ENCODE measurements at places on chromosomes 7 and 10.

DNA sequence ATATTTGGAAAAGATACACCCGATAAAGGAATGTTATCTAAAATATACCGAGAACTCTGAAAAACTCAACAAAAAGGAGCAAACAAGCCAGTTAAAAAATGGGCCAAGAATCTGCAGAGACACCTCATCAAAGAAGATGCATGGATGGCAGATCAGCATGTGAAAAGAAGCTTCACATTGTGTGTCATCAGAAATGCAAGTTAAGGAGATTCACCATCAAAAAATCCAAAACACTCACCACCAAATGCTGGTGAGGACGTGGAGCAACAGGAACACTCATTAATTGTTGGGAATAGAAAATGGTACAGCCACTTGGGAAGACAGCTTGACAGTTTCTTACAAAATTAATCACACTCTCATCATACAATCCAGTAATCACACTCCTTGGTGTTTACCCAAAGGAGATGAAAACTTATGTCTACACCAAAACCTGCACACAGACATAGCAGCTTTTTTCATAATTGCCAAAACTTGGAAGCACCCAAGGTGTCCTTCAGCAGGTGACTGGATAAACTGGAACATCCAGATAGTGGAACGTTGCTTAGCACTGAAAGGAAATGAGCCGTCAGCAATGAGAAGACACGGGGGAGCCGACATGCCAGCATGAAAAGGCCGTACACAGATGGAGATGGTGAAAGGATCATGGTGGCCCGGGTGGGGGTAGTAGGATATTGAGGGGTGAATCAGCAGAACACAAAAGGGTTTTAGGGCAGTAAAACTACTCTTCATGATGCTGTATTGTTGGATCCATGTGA lies 27.9 kb upstream of the PWWP2B start:
- no peak for DNase-seq
- H3K4me3 ChIP-seq, result no peak overlapping the region
- H3K4me1 ChIP-seq, result no peaks in the 10 kb centered on the region
- H3K36me3 ChIP-seq, result no peaks in the 10 kb centered on the region

DNA sequence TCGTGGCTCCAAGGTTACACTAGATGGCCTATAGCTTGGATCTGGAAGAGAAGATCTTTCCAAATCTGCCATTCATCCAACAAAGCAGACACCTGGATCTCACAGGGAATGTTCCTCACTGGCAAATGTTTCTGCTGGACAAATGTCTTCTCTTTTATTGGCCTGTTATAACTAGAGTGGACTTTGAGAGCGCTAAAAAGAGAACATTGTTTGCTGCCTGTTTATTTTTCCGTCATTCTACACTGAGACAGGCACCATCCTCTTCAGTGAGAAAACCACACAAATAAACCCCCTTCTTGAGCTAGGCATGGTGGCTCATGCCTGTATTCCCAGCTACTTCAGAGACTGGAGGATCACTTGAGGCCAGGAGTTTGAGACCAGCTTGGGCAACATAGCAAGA lies 206.9 kb downstream of the CREB5 start:
- no peak overlapping the region for H3K27ac ChIP-seq
- no peaks in the 10 kb centered on the region for H3K27me3 ChIP-seq
- no peak overlapping the region for H3K4me3 ChIP-seq
- no peak for DNase-seq
- no peaks in the 10 kb centered on the region for H3K36me3 ChIP-seq

DNA sequence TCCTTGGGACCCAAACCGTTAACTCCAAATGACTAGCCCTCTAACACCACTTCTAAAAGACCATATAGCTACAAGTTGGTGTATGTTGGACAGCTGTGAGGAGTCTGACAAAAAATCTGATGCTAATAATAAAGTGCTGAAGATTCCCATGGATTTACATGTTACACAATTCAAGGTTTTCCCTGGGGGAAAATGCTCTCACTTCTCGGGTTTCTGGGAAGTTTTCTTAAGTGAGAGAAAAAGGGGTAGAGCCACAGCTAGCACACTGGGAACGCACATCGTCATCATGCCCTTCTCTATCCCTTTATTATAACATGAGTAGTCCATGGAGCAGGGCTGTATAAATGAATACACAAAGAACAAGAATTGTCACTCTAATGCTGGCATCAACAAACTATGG lies 162.1 kb downstream of the CHCHD3 start:
- H3K4me1 ChIP-seq, result no peaks in the 10 kb centered on the region
- H3K36me3 ChIP-seq, result peaks cover 13% of the 10 kb centered on the region
- no peak overlapping the region for H3K4me3 ChIP-seq

DNA sequence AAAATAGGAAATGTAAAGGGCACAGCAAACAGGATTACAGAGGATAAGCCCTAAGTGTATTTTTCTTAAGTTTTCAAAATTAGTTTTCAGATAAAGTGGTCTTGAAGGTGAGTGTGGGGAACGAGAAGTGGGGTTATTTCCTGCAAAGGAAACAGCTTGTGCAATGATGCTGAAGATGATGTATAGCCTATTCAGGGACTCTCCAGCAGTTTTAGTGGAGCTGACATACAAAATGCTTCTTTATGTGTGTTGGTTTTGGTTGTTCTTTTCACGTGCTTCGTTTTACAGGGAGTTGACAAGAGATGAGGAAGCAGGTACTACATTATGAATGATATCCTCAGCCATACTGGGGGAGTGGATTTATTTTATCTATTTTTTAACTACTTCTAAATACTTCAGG lies 20.5 kb downstream of the CASD1 start:
- peaks cover 20% of the 10 kb centered on the region for H3K36me3 ChIP-seq
- no peaks in the 10 kb centered on the region for H3K4me1 ChIP-seq
- no peak overlapping the region for H3K4me3 ChIP-seq

DNA sequence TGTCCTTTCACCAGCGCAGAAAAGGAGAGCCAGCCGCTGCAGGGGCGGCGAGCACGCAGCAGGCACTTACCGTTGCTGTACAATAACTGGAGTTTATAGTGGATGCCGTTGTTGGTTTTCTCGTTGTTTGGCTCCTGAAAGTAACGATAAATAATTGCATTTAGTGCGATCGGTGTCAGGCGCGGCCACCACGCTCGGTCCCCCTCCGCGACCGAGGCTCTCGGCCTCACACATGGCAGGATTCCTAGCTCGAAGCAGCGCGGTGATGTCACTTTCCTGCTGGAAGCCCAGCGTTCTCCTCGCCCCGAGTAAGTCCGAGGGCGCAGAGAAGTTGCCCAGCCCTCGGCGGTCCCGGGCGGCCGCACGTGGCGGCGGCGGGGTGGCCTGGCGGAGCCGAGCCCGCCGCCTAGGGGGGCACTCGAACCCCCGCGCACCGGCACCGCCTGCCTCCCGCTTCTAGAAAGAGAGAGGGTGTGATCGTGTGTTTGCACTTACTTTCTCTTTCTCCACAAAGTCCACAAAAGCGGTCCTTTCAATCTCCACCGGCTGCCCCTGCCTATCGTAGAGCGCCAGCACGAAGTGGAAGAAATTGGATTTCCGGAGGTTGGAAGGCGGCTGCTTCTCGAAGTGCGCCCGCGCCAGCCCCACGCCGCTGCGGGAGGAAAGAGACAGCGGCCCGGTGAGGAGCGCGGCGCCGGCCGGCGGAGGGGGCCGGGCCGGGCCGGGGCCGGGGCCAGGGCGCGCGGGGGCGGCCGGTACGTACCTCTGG lies 1.0 kb downstream of the EBF3 start:
- H3K27ac ChIP-seq, result no peak overlapping the region
- DNase-seq, result no peak
- no peak overlapping the region for H3K4me3 ChIP-seq

GRCh38 chr7:138982204-138982623 lies 1.0 kb upstream of the KIAA1549 start:
- H3K27me3 ChIP-seq, result no peaks in the 10 kb centered on the region
- H3K36me3 ChIP-seq, result no peaks in the 10 kb centered on the region
- H3K27ac ChIP-seq, result no peak overlapping the region
- no peak for DNase-seq
- peaks cover 29% of the 10 kb centered on the region for H3K4me1 ChIP-seq

DNA sequence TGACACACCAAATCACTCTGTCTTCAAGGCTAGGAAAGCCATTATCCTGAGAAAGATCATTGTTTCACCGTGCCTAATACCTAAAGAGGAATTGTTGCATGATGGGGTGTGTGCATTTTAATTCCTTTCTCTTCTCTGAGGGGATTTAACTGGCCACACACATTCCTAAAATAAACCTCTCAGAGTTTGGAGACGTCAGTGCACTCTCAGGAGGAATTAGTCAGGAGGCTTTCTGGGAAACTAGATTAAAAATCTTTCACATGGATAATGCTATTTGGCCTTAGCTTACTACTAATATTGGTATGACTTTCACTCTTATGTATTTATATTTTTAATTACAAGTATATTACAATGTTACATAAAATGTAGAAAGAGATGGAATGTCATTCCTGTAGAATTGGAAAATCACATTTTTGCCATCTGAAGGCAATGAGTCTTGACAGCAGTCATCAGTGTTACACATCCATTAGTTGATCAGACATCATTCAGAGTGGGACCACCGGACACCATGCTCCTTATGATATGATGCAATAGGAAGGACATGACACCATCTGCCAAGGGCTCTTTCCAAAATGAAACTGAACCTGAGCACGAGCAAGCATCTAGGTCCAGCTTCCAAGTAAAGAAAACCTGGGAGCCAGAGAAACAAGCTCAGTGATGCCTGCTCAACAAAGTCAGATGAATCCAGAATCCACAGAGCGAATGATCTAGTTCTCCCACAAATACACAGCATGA lies 43.1 kb upstream of the TMEM273 start:
- no peak overlapping the region for H3K27ac ChIP-seq
- no peak overlapping the region for H3K4me3 ChIP-seq
- H3K27me3 ChIP-seq, result peaks cover 79% of the 10 kb centered on the region
- no peaks in the 10 kb centered on the region for H3K4me1 ChIP-seq
- DNase-seq, result no peak

DNA sequence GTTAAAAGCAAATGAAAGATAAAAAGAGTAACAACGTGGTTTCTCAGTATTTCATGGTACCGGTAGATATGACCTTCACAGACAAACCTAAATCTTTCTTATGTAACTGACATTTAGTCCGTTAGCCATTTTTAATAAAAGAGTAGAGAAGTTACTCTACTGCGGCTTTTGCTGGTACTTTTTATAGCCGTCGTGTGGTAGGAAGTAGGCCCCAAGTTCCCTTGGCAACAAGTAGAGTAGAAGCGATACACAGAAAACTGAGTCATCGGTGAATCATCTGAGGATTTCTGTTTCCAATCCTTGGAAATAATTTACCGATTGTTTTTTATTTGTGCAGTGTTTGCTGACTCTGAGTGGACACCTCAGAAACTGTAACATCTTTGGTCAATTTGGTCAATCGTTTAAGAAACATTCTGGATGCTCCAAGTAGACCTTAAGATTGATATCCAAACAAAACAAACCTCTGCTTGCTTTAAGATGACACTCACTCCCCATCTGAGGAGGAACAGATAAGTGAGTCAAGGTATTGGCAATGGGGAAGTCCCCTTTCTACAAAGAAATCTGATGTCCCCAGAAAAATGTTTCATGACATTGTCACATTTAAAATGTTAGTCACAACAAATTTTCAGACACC lies 63.9 kb upstream of the AHR start:
- H3K27ac ChIP-seq, result peak overlapping the region; percentile 96
- no peaks in the 10 kb centered on the region for H3K36me3 ChIP-seq
- H3K4me3 ChIP-seq, result peak overlapping the region; percentile 31
- H3K4me1 ChIP-seq, result peaks cover 35% of the 10 kb centered on the region

DNA sequence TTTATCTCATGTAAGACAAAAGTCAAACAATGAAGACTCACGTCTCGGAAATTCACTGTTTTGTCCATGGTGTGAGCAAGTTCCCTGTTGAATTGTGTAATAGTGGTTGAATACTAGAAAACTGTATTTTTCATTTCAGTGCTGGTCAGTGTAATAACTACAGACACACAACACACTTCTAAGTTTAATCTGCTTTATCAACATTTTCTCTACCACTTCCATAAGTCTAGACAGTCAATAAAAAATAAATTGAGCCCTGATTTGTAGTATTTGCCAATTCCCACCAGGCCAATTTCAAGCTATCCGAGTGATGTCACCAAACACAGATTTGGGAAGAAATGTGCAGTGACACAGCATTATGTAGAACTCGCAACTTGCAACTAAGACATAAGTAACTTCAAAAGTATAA lies 81.9 kb downstream of the GPR141 start:
- no peak overlapping the region for H3K4me3 ChIP-seq
- DNase-seq, result no peak
- H3K27ac ChIP-seq, result no peak overlapping the region
- H3K4me1 ChIP-seq, result no peaks in the 10 kb centered on the region

- H3K4me3 ChIP-seq, result no peak overlapping the region
- H3K4me1 ChIP-seq, result no peaks in the 10 kb centered on the region
- H3K36me3 ChIP-seq, result no peaks in the 10 kb centered on the region
- H3K27me3 ChIP-seq, result no peaks in the 10 kb centered on the region
Observed at GRCh38 chr7:91915401-91916050, 25.1 kb upstream of the AKAP9 start.

GRCh38 chr10:1006573-1006972 lies 18.3 kb downstream of the GTPBP4 start:
- peaks cover 99% of the 10 kb centered on the region for H3K36me3 ChIP-seq
- H3K27ac ChIP-seq, result no peak overlapping the region
- no peak for DNase-seq
- H3K4me1 ChIP-seq, result no peaks in the 10 kb centered on the region
- no peaks in the 10 kb centered on the region for H3K27me3 ChIP-seq

- no peak for DNase-seq
- H3K27ac ChIP-seq, result no peak overlapping the region
- H3K36me3 ChIP-seq, result peaks cover 12% of the 10 kb centered on the region
Observed at GRCh38 chr10:99432047-99432446, 1.6 kb upstream of the GOT1 start.

- peaks cover 14% of the 10 kb centered on the region for H3K4me1 ChIP-seq
- H3K27ac ChIP-seq, result no peak overlapping the region
- H3K36me3 ChIP-seq, result no peaks in the 10 kb centered on the region
- no peak overlapping the region for H3K4me3 ChIP-seq
- DNase-seq, result peak; percentile 39
Observed at GRCh38 chr10:79023240-79024162, 45.3 kb upstream of the ZMIZ1 start.

GRCh38 chr7:121505540-121506182 lies 109.6 kb upstream of the FAM3C start:
- no peaks in the 10 kb centered on the region for H3K27me3 ChIP-seq
- H3K4me3 ChIP-seq, result no peak overlapping the region
- no peaks in the 10 kb centered on the region for H3K36me3 ChIP-seq

DNA sequence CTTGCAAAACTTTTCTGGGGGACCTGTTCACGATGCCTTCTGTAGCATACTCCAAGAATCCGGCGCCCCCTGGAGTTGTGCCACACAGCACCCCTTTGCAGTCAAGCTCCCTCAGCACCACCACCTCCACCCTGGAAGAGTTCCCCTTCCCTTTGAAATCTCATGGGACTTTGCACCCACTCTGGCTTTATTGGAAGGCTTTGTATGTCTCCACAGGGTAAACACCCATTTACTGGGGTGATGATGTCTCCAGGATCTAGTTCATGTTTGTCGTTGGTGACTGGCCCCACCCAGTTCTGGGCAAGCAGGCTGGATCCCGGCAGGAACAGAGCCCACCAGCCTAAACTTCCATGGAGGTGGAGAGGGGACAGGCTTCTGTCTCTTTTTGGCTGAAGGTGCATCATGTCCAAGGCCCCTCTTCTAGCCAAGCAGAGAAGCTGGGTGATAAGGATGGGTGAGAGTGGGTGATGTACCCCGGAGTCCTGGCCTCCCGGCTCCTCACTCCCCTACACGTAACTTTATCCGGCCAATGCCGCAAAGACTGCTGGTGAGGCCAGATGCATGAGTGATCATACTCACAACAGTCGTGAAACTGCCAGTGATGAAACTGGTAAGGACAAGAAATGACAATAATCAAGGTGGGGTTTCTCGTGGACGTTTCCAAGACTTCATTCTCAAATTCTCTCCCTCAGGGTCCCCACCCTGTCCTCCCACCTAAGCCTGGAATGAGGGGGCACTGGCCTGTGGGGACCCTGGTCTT lies 695 bp upstream of the CLDN4 start:
- peak overlapping the region; percentile 79 for H3K27ac ChIP-seq
- no peaks in the 10 kb centered on the region for H3K27me3 ChIP-seq
- no peak overlapping the region for H3K4me3 ChIP-seq
